ENCODE measurements at places on chromosomes 3 and 15. TPM values are rescaled to one million over a fixed set of nuclear protein-coding genes. Genes with fewer than 3 reads are reported as not detected.

FLNB gene
- 25.4 TPM for total RNA-seq

CEP19 gene
- 4.7 TPM for total RNA-seq

ARIH1 gene
- total RNA-seq = 177 TPM

GRK7 gene
- total RNA-seq = not detected

LMOD3 gene
- total RNA-seq = not detected
